T-cell (primary cell): ENCODE measurements at places on chromosomes 12 and 14. TPM values are rescaled to one million over a fixed set of nuclear protein-coding genes. Genes with fewer than 3 reads are reported as not detected.

- H3K36me3 ChIP-seq: no peaks in the 10 kb centered on the region
- no peak for DNase-seq
- H3K4me3 ChIP-seq: no peak overlapping the region
- H3K27me3 ChIP-seq: no peaks in the 10 kb centered on the region
- H3K27ac ChIP-seq: peak overlapping the region; percentile 80
Measured at GRCh38 chr14:71398450-71398849, 491.2 kb downstream of the PCNX1 start.

Gene KRT2
- total RNA-seq: 0.82 TPM

Gene TMTC1
- total RNA-seq: 0.10 TPM

- no peak for DNase-seq
- peaks cover 83% of the 10 kb centered on the region for H3K4me1 ChIP-seq
- H3K4me3 ChIP-seq: no peak overlapping the region
Measured at GRCh38 chr14:50085570-50086320, 30.6 kb downstream of the VCPKMT start.
